Stimulated activated CD4-positive, alpha-beta T cell treated with anti-CD3 and anti-CD28 coated beads, Interleukin-15, amount 100 ng/mL, for 24 hours (primary cell): ENCODE measurements at places on chromosomes 5 and 9.
A peak's percentile ranks its signal among the peaks of the same experiment; 100 is the strongest.

DNA sequence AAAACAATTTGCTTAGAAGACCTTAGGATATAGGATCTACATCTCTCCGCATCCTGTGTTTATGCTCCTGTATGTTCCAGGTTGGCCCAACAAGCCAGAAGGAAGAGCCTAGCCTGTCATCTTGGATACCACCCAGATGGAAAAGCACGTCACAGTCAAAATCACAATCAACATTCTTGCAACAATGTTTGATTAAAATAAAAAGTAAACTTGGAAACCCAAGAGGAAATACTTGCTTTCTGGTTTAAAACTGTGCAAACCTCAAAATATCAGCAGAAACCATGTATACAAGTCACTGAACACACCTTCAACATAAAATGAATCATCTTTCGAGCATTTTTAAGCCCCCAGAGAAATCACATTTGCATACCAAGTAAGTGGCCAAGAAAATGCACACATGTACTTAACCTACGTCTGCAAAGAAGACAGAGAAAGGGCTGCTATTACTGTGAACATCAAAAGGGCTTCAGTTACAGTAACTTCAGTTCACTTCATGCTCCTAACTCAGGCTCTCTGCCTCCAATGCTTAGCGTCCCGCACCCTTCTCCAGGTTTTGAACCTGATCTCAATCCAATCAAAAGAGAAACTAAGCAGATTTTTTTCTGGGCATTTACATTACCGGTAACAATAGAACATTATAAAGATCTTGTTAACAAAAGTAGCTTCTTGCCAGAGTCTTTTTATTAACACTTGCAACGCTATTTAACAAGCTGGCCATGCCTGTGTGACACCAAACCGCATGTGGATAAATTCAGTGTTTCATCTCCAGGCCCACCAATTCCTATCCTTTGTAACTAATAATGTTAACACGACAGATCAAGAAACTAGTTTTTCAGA is 1.3 kb downstream of the ENC1 start:
- no peak for DNase-seq

DNA sequence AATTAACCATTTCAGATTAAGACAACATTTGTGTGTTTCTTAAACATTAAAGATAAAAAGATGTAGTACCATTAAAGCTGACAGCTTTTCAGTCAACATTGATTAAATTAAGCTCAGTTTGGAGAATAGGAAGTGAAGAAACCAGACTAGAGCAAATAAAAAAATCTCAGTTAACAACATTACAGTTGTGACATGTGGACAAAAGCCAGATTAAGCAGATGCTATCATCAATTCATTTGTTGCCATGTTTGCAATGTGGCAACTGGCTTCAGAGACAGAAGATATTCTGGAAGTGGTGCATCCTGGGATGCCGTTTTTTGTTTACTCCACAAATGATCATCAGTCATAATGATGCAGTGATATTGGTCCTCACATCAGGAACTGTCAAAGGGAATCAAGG is 70.3 kb upstream of the CNTLN start:
- DNase-seq = no peak

DNA sequence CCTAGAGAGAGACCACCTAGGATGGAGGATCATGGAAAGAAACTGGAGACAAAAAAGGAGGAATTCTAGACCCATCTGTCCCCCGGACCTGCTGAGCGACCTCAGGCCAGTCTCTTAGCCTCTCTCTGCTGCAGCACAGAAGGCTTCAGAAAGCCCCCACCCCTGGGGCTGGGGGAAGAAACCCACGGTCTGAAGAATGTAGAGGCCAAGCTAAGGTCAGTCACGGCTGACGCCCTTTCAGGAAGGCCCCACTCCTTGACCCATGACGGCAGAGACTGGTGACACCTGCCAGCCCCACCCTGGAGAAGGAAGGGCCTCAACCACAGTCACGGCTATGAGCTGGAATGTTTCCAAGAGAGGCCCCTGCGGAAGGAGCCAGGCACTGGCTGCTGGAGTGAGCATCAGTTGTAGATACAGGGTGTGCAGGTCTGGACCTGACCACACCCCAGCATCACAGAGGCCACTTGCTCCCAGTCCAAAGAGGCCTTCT is 120.5 kb upstream of the BOD1 start:
- no peak for DNase-seq

DNA sequence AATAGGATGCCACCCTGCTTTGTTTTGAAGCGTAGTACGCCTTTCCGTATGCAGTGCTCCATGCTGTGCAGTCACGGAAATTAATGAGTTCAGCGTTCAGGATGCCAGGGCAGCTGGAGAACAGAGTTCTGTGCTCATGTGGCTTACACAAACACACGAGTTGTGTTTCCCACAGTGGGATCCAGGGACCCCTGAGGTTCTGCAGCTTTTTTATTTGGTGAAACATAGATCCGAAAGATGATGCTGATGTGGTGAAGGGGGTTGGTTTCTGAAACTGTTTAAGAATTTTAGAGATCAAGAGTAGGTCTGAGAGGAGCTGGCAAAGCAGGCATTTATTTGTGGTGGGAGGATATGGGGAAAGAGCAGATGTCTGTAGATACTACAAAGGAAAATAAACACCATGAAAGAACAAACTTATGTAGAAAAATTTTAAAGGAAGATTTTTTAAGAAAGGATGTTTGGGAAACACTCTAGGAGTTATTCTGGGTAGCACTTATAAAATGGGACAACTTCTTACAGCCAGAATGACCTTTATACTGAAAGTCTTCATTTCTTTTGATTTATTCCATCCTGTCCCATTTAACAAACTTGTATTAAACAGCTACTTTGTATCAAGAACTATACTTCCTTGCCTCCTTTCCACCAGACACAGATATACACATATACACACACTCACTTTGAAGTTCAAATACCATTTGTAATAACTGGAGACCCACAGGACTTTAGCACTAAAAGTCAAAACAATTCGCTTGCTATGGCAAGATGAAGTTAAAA is 52.7 kb downstream of the ITGA1 start:
- DNase-seq = no peak

- no peak for DNase-seq
Observed at GRCh38 chr5:127892467-127893207, 189.4 kb downstream of the CCDC192 start.

- no peak for DNase-seq
Observed at GRCh38 chr9:113580954-113581311, 117.4 kb downstream of the RGS3 start.

DNA sequence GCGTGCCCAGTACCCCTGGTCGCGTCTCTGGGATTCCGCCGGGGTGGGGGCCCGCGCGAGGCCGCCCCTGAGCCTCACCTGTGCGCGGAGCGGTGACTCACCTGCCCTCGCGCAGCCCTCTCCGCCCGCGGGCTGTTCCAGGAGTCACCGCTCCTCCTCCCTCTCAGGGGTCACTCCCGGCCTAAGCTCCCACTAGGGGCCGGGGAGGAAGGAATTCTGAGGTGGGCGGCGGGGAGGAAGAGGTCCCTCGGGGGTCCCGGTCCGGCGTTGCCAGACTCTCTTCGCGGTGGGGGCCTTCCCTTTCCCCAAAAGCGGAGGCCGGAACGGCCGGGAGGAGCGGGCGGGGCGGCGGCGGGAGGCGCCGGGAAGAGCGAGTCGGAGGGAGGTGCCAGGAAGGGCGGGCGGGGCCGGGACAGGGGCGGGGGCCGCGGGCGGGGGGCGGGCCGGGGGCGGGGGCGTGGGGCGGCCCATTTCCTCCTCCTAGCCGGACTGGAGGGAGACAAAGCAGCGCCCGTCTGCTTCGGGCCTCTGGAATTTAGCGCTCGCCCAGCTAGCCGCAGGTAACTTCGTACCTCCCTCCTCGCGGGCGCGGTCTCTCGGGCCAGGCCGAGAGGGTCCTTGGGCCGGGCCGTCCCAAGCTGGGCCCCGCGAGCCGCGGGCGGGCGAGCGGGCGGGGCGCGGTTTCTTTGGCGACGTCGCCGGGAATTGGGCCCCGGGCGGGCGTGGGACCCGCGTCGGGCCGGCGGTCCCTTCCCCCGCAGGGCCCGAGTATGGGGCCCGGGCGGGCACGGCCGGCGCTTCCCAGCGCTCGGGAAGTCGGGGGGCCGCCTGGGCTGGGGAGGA is at the start of gene CTNNA1:
Gene CTNNA1, plus strand, starts transcription at position 475 of the 843 bp plus-strand sequence. CDS start 28,500 bp downstream, outside the sequence.
- DNase-seq = peak; percentile 69

GRCh38 chr9:133714606-133715294 is 23.4 kb downstream of the SARDH start:
- DNase-seq = no peak

DNA sequence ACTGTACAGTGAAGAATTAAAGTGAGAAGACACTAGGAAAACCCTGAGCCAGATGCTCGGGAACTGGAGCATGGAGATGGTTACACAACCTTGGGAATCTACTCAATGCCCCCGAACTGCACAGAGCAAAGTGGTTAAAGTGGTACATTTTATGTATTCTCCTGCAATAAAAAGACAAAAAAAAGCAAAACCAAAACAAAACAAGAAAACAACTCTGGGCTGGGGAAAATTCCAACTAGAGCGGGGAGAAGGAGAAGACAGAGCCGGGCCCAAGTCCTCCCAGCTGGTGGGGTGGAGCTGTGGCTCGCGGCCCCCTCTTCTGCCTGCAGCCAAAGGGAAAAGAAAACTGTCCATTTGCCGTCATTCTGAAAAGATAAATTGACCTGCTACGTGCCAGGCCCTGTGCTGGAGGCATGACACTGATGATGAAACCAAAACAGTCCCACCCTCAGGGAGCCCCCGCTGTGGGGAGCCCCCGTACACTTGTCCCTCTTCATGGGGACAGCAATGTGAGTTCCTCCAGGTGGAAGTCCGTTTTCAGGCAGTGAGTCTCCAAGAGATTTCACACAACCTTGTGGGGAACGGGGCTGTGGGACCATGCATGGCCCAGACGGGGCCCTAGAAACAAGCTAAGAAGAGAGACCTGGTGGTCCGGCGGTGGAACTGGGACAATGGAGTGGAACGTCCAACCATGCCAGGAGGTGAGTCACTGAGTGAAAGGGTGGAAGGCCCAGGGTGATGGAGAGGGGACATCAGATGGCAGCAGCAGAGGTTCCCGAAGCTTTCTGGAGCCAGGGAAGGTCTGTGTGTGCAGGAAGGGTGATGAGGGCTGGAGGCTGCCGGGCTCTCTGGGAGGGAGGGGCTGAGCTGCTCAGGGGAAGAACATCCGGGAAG is 114.8 kb upstream of the COL5A1 start:
- DNase-seq = no peak

- DNase-seq = no peak
Observed at GRCh38 chr5:41182666-41183065, 30.7 kb downstream of the C6 start.

- no peak for DNase-seq
Observed at GRCh38 chr9:127917603-127918002, 762 bp upstream of the ST6GALNAC4 start.

DNA sequence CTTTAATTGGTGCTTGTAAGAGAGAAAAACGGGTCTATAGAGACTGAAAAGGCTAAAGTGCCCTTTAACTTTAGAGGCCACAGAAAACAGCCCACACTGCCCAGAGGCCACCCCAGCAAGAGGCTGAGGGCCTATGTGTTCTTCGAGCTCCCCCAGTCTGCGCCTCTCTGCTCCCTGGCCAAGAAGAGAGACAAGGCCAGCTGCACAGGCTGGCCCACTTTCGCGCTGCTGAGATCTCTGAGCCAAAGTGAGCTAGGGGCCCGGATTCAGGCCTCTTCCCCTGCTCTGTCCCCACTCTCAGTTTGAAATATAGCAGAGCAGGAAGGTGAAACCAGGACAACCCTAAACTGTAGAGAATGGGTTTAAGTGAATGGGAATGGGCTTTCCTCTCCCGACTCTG is 132.0 kb upstream of the TRIM32 start:
- no peak for DNase-seq

DNA sequence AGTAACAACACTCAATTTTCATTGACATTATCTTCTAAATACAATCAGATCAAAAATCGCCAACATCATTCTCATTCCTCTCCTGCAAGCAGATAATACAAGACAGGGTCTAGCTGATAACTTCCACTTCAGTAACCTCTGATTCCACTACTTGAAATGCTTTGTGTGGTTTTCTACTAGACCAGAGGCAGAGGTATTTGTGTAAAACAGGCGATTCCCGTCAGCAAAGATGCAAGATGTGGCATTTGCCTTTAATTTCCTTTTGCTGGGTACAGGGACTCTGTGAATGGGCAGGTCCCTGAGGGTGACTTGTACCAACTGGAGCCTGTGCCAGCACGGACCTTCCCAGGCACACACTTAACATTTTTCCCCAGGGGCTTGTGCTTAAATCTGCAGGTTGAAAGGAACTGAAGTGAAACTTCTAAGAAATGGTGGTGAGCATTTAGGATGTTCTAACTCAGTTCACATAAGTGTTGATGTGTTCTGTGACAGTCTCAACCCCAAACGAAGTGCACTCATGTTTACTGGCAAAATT is 625.5 kb upstream of the WWC1 start:
- no peak for DNase-seq

DNA sequence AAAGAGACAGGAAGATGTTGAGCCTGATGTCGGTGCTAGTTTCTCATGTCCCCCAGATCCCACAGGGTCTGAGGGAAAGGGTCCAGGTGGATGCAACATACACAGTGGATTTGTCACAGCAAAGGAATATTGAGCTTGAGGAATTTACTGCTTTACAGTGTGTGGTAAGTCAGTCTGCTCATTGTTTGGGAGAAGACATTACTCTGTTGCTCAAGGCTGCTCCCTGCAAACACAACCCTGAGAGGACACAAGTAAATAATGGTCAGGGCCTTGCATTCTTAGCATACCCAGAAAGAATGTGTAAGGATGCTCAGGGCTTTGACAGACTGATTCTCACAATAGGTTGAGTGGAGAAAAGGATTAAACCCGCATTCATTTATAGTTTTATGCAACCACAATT is 7.3 kb upstream of the MAN2A1 start:
- no peak for DNase-seq

DNA sequence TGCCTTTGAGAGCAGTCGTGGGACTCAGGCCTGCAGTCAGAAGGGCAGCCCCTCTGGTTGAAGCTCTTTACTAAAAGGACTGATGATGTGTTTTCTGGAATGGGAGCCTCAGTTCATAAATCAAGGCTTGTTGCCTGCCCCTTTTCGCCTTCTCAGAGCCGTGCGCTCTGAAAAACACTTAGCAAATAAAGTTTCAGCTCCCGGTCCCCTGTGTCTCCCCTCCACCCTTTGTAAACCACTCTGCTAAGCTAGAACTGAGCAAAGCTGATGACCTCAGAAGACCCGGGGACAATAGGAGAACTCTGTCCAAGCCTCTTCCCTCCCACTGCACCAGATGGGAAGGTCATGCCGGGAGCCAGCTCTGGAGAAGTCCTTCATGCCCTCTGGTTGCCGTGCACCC is 39.3 kb upstream of the ADRA1B start:
- DNase-seq = no peak

DNA sequence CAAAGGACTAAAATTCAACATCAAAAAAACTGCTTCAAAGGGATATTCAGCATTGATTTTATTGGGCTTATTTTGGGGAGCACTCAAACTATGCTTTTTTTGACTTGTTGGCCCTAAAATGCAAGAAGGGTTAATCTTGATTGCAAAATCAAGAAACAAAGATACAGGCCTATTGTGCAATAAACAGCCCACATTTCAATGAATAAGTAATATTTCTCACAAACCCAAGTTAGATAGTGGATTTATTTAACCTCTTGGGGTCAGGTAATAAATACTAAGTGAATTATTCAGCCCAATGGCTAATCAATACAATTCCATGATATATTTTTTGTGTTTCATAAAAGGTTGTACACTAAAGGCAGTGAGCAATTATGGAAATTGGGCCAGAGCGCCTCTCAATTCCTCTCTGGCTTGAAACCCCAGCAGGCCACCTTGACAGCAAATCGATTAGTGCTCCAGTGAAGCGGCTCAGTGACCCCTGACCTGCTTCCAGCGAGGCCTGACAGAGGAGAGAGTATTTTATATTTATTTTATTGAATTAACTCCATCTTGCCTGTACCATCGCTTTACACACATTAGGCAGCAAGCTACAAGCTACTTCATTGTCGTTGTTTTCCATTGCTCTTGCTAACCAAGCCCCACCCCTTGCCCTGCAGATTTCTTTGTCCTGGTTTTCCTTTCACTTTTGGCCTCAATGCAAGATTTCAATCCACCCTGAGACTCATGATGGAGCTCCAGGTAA is 65.5 kb downstream of the EBF1 start:
- DNase-seq = no peak
